ENCODE measurements at places on chromosomes 6 and 20.

- DNase-seq, result no peak
Measured at GRCh38 chr6:73375216-73375615, 5.5 kb upstream of the OOEP start.

- DNase-seq, result no peak
Measured at GRCh38 chr6:21230536-21230935, 363.0 kb upstream of the SOX4 start.

- no peak for DNase-seq
Measured at GRCh38 chr6:50381099-50381415, 331.3 kb upstream of the DEFB112 start.

DNA sequence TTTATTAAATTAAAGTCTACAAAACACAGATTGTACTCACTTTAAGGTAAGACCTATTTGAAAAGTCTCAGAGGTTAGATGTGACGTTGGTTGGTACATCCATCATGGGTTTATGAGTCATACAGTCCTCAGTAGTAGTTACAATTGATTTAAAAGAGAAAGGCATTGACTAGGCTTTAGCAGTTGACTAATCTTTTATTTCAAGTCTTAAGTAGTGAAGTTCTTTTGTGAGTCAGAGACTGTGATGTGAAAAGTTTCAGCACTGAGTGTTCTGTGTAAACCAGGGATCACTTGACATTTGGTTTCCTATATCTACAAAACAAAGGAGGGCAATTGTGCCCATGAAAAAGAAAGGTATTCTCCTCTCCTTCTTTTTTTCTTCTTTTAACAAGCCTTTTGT lies 221.3 kb downstream of the GRIK2 start:
- DNase-seq, result peak; percentile 52

- peak; percentile 47 for DNase-seq
Measured at GRCh38 chr6:39980839-39981580, 46.7 kb upstream of the MOCS1 start.

- DNase-seq, result no peak
Measured at GRCh38 chr6:46940433-46941226, 18.9 kb upstream of the ADGRF5 start.

DNA sequence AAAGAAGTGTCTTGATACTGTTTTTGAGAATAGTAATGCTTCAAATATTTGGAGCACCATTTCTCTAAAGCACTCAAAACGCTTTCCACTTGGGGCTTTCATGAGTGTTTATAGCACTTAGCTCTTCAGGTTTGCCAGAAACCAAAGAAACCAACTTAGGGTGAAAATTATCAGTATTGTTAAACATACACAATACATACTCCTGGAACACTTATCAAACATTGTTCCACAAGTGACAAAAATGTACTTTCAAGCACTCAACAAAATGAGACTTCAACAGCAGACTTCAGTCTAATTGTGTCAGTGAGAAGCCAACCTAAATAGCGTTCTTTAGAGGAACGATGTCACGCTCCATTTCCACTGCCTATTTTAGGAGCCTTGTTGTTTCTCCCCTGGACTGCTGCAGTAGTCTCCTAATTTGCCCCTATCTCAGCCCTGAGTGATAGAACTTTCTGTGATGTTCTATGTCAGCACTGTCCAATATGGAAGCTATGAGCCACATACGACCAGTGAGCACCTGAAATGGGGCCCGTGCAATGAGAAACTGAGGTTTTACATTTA lies 461.3 kb downstream of the KIF16B start:
- DNase-seq, result no peak

GRCh38 chr20:62744741-62745191 lies 36.1 kb downstream of the NTSR1 start:
- no peak for DNase-seq

DNA sequence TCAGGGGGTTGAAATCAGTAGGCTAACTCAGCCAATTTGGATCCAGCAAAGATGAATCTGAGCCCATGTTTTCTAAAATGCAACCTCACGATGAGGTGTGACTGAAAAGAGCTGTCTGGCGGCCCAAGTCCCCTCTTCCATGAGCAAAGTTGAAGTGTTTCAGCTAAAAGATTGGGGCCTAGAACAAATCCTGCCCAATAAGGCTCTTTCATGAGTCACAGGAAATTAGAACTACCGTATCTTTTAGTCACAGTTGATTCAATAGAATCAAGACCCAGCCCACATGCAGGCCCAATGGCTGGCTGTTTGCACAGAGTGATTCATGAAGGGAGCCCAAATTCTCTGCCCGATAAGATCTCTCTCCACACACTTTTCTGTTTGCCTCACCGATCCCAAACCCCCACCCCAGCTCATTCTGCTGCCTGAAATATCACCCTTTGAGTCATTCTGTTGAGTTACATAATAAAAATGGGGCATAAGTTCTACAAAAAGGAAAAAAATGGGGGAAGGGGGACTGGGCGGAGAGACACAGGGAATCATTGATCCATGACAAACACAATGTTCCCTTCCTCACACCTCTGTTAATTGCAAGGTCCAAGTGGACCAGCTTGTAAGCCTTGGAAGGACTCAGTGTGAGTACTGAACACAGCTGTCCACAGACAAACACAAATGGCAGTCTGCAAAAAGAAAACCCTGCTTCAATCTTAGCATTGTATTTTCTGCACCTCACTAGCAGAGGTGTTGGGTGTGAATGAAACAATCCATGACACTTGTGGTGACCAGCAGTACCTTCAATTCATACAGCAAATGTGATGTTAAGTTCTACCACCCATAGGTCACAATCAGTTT lies 13.8 kb downstream of the FOXQ1 start:
- DNase-seq, result peak; percentile 96

GRCh38 chr6:25041485-25042035 lies 105.8 kb upstream of the RIPOR2 start:
- DNase-seq, result no peak

GRCh38 chr20:29299811-29300578 lies 1957.5 kb upstream of the DEFB115 start:
- DNase-seq, result no peak

DNA sequence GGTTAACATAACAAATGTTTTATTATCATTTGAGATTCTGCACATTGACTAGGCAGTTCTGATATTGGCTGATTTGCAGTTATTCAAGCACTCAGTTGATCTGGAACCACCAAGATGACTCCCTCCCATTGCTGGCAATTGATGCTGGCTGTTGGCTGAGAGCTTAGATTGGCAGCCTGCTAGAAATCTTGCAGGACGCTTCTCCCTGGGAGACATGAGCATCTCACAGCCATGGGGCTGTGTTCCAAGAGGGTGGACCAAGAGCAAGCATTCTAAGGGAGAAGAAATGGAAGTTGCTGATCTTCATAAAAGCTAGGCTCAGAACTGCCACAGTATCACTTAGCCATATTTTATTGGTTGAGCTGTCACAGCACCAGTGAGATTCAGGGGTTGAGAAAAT lies 233.4 kb upstream of the ID4 start:
- DNase-seq, result no peak

GRCh38 chr20:62922451-62922921 lies 3.8 kb downstream of the DIDO1 start:
- no peak for DNase-seq
